Chondrocyte (in vitro differentiated cells): ENCODE measurements at places on chromosomes 1 and 21.
A peak's percentile ranks its signal among the peaks of the same experiment; 100 is the strongest.

DNA sequence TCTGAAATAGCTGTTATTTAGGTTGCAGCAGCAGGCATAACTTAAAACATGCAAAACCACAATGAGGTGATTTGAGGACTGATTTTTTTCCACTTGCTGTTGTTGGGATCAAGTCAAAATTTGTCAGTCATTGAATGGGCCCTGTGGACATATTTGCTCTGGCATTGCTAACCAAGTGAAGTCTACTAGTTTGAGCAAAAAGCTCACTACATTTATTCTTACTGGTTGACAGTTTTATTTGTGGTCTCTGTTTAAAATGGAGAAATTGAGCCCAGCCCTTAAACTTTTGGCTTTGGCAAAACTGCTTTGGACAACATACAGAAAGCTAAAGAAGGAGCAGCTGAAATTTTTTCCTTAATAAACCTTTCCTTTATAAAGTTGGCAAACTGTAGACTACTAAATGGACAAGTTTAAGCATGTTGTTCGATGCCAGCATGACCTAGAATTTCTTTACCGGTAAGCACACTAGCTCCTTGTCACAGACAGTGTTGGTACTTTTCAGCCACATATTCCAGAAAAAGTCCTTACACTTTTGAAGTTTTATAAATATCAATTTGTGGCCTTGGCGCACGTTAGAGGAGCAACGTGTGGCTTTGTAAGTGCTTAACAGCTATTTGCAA is 234.6 kb downstream of the USP25 start:
- H3K36me3 ChIP-seq, result no peaks in the 10 kb centered on the region
- H3K27me3 ChIP-seq, result no peaks in the 10 kb centered on the region
- peaks cover 29% of the 10 kb centered on the region for H3K4me1 ChIP-seq

DNA sequence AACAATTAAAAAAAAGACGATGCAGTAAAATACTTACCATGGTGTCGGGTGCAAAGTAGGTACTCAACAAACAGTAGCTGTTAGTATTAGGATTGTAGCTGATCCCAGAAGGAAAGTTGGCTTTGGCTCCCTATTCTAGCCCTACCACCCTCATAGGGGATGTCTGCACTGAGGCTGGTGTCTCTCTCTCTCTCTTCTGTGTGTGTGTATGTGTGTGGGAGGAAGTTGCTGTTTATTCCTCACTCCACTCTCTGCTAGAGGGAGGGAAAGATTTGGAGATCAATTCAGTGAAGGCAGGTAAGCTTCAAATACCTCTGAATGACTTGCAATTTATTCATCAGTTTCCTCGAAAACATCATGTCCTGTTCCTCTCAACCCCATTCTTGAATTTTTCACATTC is 124.4 kb downstream of the PTPRU start:
- H3K4me3 ChIP-seq, result no peak overlapping the region
- H3K36me3 ChIP-seq, result no peaks in the 10 kb centered on the region
- H3K27me3 ChIP-seq, result peaks cover 27% of the 10 kb centered on the region
- H3K4me1 ChIP-seq, result no peaks in the 10 kb centered on the region
- no peak overlapping the region for H3K27ac ChIP-seq

DNA sequence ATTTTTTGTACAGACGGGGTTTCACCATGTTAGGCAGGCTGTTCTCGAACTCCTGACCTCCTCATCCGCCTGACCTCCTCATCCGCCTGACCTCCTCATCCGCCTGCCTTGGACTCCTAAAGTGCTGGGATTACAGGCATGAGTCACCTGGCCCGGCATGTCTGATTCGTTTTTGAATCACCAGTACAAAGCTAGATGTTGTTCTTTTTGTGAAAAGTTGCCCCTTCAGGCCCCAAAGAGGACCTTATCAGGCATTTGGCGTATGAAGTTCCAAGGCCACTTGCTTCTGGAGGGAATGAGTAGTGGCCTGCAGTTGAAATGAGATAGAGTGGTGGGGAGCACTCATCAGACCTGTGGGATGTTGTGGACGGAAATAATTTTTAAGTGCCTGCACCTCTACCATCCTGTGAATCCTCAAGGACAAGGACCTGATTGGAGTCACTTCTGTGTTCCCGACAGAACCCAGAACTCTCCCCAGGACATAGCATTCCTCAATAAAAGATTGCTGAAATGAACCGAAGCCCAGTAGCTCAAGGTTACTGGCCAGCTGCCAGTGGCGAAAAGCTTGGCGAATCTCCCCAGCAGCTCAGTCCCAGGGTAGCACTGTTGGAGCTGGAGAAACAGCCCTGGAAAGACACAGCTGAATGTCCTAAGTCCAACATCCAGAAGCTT is 50.1 kb downstream of the NDUFS5 start:
- no peak overlapping the region for H3K27ac ChIP-seq
- H3K4me1 ChIP-seq, result peaks cover 5% of the 10 kb centered on the region
- H3K4me3 ChIP-seq, result no peak overlapping the region
- no peaks in the 10 kb centered on the region for H3K27me3 ChIP-seq

GRCh38 chr1:23469372-23469982 is 14.5 kb downstream of the ASAP3 start:
- H3K4me1 ChIP-seq, result peaks cover 40% of the 10 kb centered on the region
- no peaks in the 10 kb centered on the region for H3K27me3 ChIP-seq
- H3K36me3 ChIP-seq, result no peaks in the 10 kb centered on the region

DNA sequence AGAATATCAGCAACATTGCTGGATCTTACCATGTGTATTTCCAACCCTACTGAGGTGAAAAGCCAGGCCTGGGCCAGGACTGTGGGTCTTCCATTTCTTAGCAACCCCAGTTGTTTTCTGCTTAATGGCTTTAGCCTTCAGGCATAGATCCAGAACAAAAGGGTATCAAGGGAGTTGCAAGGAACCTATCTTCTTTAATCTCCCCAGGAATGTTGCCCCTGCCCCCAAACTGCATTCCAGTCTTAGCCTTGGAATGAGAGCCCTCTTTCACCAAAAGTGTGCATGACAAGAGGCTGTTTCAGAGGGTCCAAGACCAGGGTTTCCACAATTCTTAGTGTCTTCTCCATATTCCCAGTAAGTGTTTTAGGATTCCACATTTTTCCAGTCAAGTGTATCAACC is 87.9 kb upstream of the SOX13 start:
- DNase-seq, result no peak
- no peak overlapping the region for H3K27ac ChIP-seq
- H3K36me3 ChIP-seq, result no peaks in the 10 kb centered on the region
- H3K4me3 ChIP-seq, result no peak overlapping the region
- H3K27me3 ChIP-seq, result peaks cover 5% of the 10 kb centered on the region

GRCh38 chr1:55970526-55971110 is 608.7 kb downstream of the PLPP3 start:
- H3K4me1 ChIP-seq, result peaks cover 42% of the 10 kb centered on the region
- H3K4me3 ChIP-seq, result no peak overlapping the region
- H3K36me3 ChIP-seq, result peaks cover 1% of the 10 kb centered on the region
- H3K27me3 ChIP-seq, result peaks cover 3% of the 10 kb centered on the region
- no peak overlapping the region for H3K27ac ChIP-seq
- no peak for DNase-seq

DNA sequence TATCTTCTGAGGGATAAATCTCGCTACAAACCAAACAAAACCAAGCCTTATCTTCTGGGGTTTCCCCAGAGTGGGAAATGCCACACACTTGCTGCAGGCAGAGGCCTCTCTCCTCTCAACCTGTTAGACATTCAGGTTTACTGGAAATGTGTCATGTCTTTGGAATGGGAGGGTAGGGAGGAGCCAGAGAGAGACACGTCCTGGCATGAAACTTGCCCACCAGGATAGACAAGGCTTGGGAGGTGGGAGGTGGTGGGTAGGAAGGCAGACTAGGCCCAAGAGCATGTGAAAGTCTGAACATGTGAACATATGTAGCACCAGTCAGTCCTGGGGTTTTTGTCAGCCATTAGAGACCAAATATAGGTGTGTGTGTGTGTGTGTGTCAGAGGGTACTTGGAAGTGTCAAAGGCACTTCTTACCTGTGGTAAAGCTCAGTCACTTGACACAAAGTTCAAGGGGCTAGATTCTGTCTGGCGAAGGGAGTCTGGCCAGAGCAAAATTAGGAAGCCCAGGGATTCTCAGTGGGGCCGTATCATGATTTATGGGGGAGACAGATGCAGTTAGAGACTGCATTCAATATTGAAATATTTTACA is 32.4 kb upstream of the PIGC start:
- H3K36me3 ChIP-seq, result no peaks in the 10 kb centered on the region
- H3K27me3 ChIP-seq, result no peaks in the 10 kb centered on the region
- DNase-seq, result no peak
- H3K4me1 ChIP-seq, result no peaks in the 10 kb centered on the region
- no peak overlapping the region for H3K27ac ChIP-seq

GRCh38 chr1:194052514-194053338 is 866.3 kb upstream of the B3GALT2 start:
- H3K27me3 ChIP-seq, result no peaks in the 10 kb centered on the region
- no peak overlapping the region for H3K4me3 ChIP-seq
- no peak overlapping the region for H3K27ac ChIP-seq
- DNase-seq, result no peak
- no peaks in the 10 kb centered on the region for H3K36me3 ChIP-seq

- DNase-seq, result no peak
- no peak overlapping the region for H3K27ac ChIP-seq
- H3K4me1 ChIP-seq, result no peaks in the 10 kb centered on the region
- no peaks in the 10 kb centered on the region for H3K27me3 ChIP-seq
Observed at GRCh38 chr21:40284409-40284808, 417.2 kb downstream of the PCP4 start.

DNA sequence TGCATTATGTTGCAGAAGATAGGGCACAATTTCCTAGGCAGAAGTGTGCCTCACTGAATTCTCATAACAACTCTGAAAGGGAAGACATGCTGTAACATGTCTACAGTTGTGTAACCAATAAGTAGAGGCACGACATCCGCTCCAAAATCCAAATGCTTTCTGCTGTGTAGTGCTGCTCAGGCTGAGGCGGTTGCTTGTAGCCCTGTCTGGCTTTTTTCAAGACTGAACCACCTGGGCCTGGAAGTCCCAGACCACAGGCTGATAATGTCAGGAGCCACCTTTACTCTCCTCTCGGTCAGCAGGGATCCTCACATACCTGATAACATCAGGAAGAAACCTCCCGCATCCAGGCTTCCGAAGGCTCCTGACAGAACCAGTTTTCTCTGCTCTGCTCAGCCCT is 10.9 kb downstream of the AKNAD1 start:
- H3K27ac ChIP-seq, result no peak overlapping the region
- H3K27me3 ChIP-seq, result peaks cover 2% of the 10 kb centered on the region
- H3K36me3 ChIP-seq, result no peaks in the 10 kb centered on the region
- no peak for DNase-seq
- H3K4me1 ChIP-seq, result peaks cover 6% of the 10 kb centered on the region

GRCh38 chr1:228095938-228096337 is 7.2 kb downstream of the C1orf35 start:
- no peak overlapping the region for H3K4me3 ChIP-seq
- H3K36me3 ChIP-seq, result peaks cover 21% of the 10 kb centered on the region
- peaks cover 28% of the 10 kb centered on the region for H3K4me1 ChIP-seq
- H3K27ac ChIP-seq, result no peak overlapping the region

DNA sequence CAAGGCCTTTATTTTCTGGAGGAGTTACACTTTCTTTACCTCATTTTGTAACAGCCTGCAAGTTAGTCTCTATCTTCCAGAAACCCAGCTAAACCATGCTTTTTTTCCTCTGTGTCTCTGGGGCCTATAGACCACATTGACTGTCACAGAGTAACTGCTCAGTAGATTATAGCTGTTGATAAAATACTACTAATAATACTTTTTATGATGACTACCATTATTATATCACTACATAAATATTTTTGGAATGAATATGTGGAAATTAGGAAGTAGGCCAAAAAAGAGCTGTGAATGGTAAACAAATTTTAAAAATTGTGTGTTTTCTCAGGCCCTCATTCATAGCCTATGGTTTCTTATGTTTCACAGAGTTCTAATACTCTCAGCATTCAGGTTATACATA is 233.1 kb upstream of the USP24 start:
- DNase-seq, result no peak
- H3K27ac ChIP-seq, result peak overlapping the region; percentile 45
- H3K4me3 ChIP-seq, result no peak overlapping the region
- H3K27me3 ChIP-seq, result no peaks in the 10 kb centered on the region
- no peaks in the 10 kb centered on the region for H3K36me3 ChIP-seq
- peaks cover 40% of the 10 kb centered on the region for H3K4me1 ChIP-seq

GRCh38 chr21:27277110-27277509 is 310.2 kb upstream of the ADAMTS5 start:
- peaks cover 26% of the 10 kb centered on the region for H3K4me1 ChIP-seq
- DNase-seq, result no peak
- no peak overlapping the region for H3K27ac ChIP-seq
- no peaks in the 10 kb centered on the region for H3K36me3 ChIP-seq

DNA sequence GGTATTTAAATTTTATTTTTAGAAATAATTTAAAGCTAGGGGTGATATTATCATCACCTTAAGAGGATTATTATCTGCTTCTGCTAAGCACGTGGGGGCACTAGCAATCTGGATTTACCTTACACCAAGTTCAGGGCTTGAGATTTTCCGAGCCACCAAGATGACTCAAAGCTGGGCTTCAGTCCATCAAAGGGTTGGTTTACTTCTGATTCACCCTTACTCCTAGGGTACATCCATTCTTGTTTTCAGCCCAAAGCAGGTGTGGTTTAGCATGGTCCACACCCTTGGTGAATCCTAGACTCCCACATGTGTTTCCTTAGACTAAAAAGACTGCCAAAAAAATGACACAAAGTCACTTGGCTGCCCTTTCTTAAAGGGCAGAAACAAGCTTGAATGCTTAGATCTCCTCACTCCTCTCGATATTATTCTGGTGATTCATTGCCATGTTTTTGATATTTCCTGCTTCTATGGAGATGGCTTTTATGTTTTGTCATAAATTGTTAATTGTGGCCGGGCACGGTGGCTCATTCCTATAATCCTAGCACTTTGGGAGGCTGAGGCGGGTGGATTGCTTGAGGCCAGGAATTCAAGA is 9.8 kb upstream of the PRSS38 start:
- H3K4me1 ChIP-seq, result peaks cover 5% of the 10 kb centered on the region
- H3K4me3 ChIP-seq, result no peak overlapping the region
- peaks cover 22% of the 10 kb centered on the region for H3K27me3 ChIP-seq

DNA sequence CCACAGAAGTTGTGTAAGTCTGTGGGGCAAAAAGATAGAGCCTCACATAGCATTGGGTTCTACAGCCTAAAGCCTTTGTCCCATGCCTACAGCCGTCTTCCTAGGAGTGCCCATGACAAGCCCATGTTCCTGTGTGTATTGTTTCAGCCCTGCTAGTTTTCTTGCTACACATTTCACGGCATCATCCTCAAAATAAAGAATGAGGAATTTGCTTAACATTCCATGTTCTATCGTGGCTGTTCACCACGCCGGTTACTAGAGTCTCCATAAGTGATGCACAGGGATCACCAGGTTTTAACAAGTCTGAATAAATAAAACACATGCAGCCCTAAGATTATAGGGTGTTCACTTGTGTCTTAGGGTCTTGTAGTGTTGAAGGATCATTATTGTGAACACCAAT is 87.4 kb upstream of the NGF start:
- H3K36me3 ChIP-seq, result no peaks in the 10 kb centered on the region
- H3K27me3 ChIP-seq, result no peaks in the 10 kb centered on the region
- H3K27ac ChIP-seq, result peak overlapping the region; percentile 96
- peaks cover 69% of the 10 kb centered on the region for H3K4me1 ChIP-seq
- DNase-seq, result no peak

- H3K27ac ChIP-seq, result no peak overlapping the region
- no peak overlapping the region for H3K4me3 ChIP-seq
- H3K4me1 ChIP-seq, result no peaks in the 10 kb centered on the region
- no peaks in the 10 kb centered on the region for H3K36me3 ChIP-seq
- no peaks in the 10 kb centered on the region for H3K27me3 ChIP-seq
Observed at GRCh38 chr1:234779160-234779538, 169.2 kb upstream of the IRF2BP2 start.
